Natural killer cell (primary cell): ENCODE measurements at places on chromosomes 11 and 22.
A peak's percentile ranks its signal among the peaks of the same experiment; 100 is the strongest.

- DNase-seq: no peak
Measured at GRCh38 chr11:3073029-3073435, 15.8 kb upstream of the CARS1 start.

DNA sequence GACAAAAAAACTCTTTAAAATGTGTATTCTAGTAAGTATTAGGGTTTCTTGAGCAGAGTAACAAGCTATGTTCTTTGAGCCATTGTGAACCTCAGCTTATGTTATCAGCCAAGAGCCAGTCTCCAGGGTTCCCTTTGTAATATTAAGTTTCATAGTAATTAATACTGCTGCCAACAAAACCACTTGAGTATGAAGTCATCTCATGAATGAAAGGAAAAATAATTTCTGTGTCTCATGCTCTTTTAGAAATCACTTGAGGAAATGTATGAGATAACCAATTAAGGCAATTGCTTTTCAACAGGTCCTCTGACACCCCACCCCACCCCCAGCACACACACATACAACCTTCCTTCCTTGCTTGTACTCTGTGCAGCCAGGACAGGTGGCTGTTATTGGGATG, 59.9 kb downstream of the BBOX1 start:
- no peak for DNase-seq

DNA sequence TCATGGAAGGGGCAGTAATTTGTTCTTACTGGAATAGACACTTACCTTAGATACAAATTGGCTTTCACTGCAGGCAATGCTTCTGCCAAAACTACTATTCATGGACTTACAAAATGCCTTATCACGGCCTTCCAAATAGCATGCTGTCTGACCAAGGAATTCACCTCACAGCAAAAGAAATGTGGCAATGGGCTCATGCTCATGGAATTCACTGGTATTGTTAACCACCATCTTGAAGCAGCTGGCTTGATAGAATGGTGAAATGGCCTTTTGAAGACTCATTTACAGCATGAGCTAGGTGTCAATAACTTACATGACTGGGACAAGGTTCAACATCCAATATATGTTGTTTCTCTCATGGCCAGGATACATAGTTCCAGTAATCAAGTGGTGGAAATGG, 21.9 kb downstream of the OR5B21 start:
- no peak for DNase-seq

DNA sequence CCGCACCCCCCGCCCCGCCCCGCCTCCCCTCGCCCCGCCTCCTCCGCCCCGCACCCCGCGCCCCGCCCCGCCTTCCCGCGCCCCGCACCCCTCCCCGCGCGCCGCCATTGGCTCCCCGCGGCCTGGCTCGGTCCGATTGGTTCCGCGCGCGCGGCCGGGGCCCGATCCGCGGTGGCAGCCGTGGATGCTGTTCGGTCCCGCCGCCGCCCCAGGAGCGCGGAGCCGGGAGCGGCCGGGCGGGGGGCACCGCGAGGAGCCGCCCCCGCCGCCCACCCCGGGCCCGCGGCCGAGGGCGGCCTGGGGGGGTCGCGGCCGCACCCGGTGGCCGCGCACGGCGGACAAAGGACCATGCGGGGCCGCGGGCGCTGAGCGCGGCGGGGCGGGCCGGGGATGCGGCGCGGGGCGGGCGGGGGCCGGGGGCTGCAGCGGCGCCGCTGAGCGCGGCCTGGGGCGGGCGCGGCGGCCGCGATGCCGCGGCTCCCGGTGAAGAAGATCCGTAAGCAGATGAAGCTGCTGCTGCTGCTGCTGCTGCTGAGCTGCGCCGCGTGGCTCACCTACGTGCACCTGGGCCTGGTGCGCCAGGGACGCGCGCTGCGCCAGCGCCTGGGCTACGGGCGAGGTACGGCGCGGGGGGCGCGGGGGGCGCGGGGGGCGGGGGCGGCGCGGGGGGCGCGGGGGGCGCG, at the start of gene B4GALNT4:
Gene B4GALNT4 (plus strand): TSS at position 164 of the 683 bp plus-strand sequence. CDS start 305 bp downstream, at position 469.
- no peak for DNase-seq

- DNase-seq: no peak
Measured at GRCh38 chr11:32341620-32342613, 93.4 kb downstream of the WT1 start.

GRCh38 chr11:17807034-17807433, 72.5 kb downstream of the KCNC1 start:
- DNase-seq: no peak

DNA sequence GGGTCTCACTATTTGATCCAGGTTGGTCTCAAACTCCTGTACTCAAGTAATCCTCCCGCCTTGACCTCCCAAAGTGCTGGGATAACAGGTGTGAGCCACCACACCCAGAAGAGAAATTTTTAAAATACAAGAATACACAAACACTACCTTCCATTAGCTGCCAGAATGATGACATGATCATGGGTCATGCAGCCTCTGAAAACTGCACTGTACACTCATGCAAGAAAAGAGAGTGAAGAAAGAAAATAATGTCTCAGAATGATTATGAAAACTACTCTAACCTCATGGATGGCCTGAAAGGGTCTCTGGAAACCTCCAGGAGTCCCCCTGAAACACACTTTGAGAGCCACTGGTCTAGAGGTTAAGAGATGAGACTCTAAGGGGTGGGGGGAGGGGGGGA, 18.8 kb downstream of the VPS37C start:
- no peak for DNase-seq

DNA sequence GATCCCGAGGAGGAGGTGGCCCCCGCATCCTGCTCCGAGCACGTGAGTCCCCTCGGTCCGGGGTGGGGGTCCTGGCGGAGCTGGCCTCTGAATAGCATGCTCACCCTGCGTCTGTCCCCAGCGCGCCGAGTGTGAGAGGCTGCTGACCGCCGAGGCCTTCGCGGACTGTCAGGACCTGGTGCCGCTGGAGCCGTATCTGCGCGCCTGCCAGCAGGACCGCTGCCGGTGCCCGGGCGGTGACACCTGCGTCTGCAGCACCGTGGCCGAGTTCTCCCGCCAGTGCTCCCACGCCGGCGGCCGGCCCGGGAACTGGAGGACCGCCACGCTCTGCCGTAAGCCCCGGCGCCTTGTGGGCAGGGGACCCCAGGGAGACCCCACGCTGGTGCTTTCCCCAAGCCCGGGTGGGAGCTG, 3.5 kb downstream of the MUC2 start:
- no peak for DNase-seq

DNA sequence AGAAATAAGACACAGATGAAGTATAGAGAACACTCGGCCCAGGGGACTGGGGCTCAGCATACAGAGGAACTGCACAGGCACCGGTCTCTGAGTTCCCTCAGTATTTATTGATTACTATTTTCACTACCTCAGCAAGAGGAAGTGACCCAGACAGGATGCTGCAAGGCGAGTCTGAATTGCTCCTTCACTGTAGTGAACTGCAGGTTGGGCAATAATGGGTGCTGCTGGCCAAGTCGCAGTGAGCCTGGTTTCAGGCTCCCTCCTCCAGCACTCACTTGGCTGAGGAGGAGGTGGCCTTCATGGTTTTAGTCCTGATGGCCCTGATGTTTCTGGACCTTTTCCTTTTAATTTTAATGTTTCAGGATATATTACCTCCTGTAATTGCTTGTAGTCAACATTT, 10.4 kb downstream of the OR52K2 start:
- peak; percentile 6 for DNase-seq

DNA sequence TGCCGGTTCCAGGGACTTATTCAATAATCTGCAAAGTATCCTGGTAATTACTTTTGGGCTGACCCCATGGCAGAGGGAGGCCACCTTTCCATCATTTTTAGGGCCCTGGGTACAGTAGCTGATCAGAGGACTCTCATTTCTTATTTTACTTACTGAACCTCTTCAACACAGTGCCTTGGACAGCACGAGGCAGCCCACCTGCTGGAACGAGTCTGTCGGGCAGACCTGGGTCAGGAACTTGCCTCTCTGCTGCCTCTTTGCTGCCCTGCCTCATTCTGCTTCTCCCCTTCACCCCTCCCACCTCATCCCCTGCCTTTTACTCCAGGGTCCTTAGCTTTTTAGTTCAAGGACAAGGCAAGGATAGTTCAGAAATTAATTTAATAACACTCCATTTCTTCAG, 204.5 kb downstream of the CSNK2A3 start:
- no peak for DNase-seq

GRCh38 chr11:117203069-117203407, 3.9 kb downstream of the TAGLN start:
- no peak for DNase-seq

- DNase-seq: peak; percentile 39
Measured at GRCh38 chr11:6737872-6738466, 33.8 kb downstream of the OR2AG2 start.

- DNase-seq: no peak
Measured at GRCh38 chr11:86999388-86999787, 38.3 kb upstream of the TMEM135 start.

DNA sequence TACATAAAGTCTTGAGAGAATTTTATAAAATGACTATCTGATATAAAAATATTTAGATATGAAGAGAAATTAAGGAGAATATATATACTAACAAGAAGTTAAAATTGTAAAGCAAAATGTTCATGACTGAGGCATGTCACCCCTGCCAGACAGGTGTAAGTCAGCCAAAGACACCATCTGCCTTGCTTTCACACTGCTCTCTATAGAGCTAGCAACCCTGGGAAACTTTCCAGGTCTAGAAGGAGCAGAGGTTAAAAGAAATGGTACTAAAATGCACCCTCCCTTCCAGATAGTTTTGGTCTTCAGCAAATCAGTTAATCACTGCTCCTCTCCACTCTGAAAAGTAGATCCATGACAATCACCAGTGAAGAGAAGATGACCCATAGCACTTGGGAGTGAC, 16.5 kb downstream of the PPP2R1B start:
- DNase-seq: no peak

DNA sequence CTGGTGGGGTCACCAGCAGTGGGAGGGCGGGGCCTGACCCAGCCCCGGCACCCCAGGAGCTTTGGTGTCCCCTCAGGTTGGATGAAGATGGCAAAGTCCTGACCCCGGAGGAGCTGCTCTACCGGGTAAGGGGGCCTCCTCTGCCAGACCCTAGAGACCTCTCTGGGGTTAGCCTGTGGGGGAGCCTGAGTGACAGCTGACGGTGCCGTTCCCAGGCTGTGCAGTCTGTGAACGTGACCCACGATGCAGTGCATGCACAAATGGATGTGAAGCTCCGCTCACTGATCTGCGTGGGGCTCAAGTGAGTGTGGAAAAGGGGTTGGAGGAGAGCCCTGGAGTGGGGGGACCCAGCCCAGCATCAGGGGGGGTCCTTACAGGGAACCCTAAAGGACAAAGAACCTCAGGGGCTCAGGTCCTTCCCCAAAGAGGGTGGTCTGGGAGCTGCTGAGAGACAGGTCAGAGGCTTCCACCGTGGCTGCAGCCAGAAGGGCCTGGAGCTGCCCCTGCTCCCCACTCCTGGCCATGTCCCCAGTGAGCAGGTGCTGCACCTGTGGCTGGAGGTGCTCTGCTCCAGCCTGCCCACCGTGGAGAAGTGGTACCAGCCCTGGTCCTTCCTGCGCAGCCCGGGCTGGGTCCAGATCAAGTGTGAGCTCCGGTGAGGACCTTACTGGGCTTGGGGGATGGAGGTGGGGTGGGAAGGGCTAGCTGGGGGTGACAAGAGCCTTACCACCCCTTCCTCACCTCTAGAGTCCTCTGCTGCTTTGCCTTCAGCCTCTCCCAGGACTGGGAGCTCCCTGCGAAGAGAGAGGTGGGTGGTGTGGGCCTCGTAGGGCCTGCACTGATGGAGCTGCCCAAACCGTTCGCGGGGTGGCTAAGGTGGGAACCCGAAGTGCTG, 38.6 kb downstream of the SGSM3 start:
- no peak for DNase-seq

DNA sequence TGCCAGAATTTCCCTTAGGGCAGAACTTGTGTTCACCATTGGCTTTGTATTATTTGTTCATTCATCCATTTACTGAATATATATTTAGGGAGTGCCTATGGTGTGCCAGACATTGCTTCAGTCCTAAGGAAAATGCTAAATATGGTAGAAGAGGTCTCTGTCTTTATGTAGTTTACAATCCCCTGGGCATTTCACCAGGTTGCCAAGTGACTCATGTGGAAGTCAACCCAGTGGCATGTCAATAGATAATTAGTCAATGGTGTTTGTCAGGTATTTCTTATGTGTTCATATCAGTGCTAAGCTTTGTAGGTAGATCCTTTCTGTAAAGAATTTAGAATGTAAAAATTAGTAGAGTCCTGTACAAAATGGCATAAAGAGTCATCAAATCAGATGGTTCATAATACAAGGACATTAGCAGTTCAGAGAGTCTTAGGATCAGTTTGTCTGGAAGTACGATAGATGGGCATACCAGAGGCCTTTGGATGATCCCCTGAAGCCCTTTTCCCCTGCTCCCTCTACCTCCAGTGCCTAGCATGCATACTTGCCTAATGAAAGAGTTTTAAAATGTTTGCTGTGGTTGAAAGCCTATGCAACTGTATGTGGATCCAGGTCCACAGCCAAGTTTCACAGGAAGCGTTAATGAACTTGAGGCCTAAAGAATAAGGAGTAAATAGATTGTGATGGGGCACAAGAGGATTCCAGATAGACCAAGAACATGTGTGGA, 58.5 kb upstream of the SESN3 start:
- DNase-seq: no peak

- DNase-seq: no peak
Measured at GRCh38 chr22:37777122-37777687, 30.5 kb upstream of the GCAT start.

DNA sequence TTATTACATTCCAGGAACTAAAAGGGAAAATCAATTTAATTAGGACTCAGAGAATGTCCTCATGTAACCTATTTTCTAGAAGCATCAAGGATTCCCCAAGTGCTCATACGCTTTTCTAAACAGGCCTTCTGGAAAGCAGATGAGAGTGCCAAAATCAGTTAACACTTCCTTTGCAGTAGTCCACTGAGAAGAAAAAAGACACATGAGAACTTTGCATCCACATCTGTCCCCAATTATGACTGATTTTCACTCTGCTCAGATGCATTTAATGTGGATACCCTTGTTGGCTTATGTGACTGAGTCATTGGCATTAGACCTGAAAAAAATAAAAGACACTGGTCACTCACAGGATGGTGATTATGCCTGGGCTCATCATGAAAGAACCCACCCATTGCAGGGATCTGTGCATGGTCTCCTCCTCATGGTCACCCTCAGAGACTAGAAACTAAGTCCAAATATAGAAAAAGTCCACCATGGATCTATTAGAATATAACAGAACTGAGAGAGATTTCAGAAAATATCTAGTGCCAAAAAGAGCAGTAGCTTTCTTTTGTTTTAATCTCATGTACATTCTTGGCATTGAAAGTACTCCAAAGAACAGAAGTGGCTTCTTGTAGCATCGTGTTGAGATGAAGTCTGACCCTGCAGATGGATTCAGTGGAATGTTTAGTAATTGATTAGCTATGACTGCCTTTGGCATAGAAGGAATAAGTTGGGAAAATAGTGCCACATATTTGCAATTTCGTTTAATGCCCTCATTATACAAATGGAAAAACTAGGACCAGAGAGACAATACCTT, 48.8 kb upstream of the FIBIN start:
- DNase-seq: no peak

DNA sequence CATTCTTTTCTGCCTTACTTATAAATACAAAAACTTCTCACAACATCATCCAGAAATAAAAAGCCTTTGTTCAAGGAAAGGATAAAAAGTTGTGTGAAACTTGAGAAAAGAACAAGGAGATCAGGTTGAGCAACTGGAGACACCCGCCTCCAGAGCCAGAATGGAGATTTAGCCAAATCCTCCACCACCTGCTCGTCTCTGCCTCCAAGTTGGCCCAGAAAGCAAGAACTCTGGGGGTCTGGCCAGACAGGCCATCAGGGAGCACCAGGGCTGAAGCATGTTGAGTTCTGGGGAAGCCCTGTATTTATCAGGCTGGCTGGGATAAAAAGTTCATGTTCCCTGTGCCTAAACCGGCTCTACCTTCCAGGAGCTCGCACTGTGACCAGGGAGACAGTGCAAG, 14.9 kb downstream of the SMCO4 start:
- no peak for DNase-seq
